ENCODE measurements at places on chromosomes 5 and 9. TPM values are rescaled to one million over a fixed set of nuclear protein-coding genes. Genes with fewer than 3 reads are reported as not detected.
A peak's percentile ranks its signal among the peaks of the same experiment; 100 is the strongest.

- H3K4me3 ChIP-seq, result no peak overlapping the region
- DNase-seq, result no peak
- H3K36me3 ChIP-seq, result no peaks in the 10 kb centered on the region
- no peaks in the 10 kb centered on the region for H3K27me3 ChIP-seq
- no peak overlapping the region for H3K27ac ChIP-seq
- H3K4me1 ChIP-seq, result no peaks in the 10 kb centered on the region
These were observed 22.3 kb downstream of the CNOT6 start for GRCh38 chr5:180516440-180516839.

Gene FCHSD1
- 40.6 TPM for total RNA-seq

GRCh38 chr9:113581865-113582697 is 118.6 kb downstream of the RGS3 start:
- H3K27ac ChIP-seq, result no peak overlapping the region
- no peak for DNase-seq
- H3K4me3 ChIP-seq, result no peak overlapping the region

DNA sequence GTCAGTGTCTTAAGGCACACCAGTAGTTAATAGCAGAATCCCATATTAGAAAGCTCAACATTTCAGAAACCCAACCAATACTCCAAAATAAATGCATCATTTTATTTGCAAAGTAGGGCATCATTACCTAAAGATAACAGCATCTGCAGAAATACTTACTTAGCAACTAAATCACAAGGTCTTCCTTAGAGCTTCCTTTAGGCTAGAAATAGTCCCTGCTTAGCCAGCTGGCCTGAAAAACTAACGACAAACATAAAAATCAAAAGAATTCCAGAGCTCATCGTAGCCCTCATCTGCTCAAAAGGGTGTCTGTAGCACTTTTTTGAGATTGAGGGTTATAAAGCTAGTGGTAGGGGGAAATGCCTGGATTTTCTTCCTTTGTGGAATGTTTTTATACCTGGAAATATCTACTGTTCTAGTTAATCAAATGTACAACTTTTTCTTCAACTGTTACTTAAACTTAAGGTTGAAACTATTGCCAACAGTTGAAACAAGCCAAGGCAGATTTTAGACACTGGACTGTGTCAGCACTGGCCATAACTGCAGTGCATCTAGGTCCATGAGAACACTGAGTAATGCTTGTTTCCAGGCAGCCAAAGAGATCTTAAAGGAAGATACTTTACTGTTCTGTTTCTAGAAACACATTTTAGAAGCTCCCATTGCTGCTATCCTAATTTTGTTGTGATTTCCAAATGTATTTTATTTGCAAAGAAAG is 129.4 kb upstream of the RASA1 start:
- no peaks in the 10 kb centered on the region for H3K27me3 ChIP-seq
- no peak for DNase-seq
- H3K27ac ChIP-seq, result no peak overlapping the region
- no peaks in the 10 kb centered on the region for H3K36me3 ChIP-seq

- H3K27ac ChIP-seq, result no peak overlapping the region
- no peaks in the 10 kb centered on the region for H3K36me3 ChIP-seq
- peak; percentile 9 for DNase-seq
- H3K4me3 ChIP-seq, result no peak overlapping the region
These were observed 69.8 kb upstream of the SLC1A3 start for GRCh38 chr5:36536616-36537005.

GRCh38 chr9:93091453-93092081 is 4.5 kb upstream of the CARD19 start:
- H3K27ac ChIP-seq, result peak overlapping the region; percentile 42
- H3K4me3 ChIP-seq, result no peak overlapping the region
- H3K27me3 ChIP-seq, result no peaks in the 10 kb centered on the region
- H3K36me3 ChIP-seq, result no peaks in the 10 kb centered on the region

GRCh38 chr5:121572061-121572460 is 279.6 kb upstream of the FTMT start:
- H3K4me1 ChIP-seq, result no peaks in the 10 kb centered on the region
- no peaks in the 10 kb centered on the region for H3K27me3 ChIP-seq
- no peaks in the 10 kb centered on the region for H3K36me3 ChIP-seq
- no peak overlapping the region for H3K4me3 ChIP-seq

DNA sequence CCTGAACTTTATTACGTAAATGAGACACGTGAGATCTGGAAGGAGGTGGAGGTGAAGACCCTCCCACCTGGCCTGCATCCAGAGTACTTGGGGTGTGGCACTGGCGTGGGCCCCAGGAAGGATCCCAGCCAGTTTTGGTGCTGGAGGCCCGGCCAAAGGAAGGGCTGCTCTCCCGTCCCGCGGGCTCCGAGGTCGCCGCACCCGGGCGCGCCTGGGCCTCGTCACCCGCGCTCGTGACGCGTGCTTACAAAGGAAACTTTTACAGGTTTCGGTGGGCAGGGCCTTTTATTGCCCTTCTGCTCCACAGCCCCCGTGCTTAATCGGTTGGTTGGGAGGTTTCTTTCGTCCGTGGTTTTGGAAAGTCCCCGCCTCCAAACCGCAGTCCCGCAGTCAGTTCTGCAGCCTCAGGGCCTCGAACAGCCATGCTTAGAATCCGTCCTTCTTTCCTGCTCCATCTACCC is 29.2 kb downstream of the CDKN2A start:
- peaks cover 16% of the 10 kb centered on the region for H3K4me1 ChIP-seq
- H3K4me3 ChIP-seq, result peak overlapping the region; percentile 48
- peaks cover 29% of the 10 kb centered on the region for H3K27me3 ChIP-seq
- H3K36me3 ChIP-seq, result peaks cover 4% of the 10 kb centered on the region
- peak; percentile 53 for DNase-seq
- H3K27ac ChIP-seq, result no peak overlapping the region

DNA sequence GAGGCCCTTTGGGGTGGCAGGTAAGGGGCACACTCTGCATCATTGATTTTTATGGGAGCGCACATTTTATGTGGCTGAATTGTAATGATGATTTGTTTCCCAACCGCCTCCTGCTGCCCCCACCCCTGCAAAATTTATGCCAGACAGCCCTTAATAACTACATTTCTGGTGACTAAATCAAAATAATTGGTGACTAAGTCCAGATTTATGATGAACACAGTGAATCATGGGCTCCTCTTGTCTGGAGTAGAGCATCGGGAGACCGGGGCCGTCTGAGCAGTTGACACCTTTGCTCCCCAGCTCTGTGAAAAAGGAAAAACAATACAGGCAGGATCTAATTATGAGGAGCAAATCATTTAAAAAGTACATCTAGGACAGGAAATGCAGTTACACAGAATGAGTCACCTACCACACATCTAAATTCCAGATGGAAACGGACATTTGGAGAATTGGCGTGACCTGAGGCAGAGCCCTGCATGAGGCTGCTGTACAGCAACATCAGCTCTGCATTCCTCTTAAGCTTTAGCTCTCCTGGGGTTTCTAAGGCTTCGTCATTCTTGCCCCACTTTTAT is 58.9 kb downstream of the DOCK2 start:
- no peaks in the 10 kb centered on the region for H3K36me3 ChIP-seq
- H3K4me3 ChIP-seq, result no peak overlapping the region
- DNase-seq, result peak; percentile 99
- peak overlapping the region; percentile 99 for H3K27ac ChIP-seq

- no peak overlapping the region for H3K4me3 ChIP-seq
- peaks cover 11% of the 10 kb centered on the region for H3K4me1 ChIP-seq
- H3K36me3 ChIP-seq, result peaks cover 55% of the 10 kb centered on the region
- DNase-seq, result peak; percentile 65
These were observed 4.5 kb downstream of the LEAP2 start for GRCh38 chr5:132877938-132878337.

Gene NPM1
- total RNA-seq, result 1,219 TPM

DNA sequence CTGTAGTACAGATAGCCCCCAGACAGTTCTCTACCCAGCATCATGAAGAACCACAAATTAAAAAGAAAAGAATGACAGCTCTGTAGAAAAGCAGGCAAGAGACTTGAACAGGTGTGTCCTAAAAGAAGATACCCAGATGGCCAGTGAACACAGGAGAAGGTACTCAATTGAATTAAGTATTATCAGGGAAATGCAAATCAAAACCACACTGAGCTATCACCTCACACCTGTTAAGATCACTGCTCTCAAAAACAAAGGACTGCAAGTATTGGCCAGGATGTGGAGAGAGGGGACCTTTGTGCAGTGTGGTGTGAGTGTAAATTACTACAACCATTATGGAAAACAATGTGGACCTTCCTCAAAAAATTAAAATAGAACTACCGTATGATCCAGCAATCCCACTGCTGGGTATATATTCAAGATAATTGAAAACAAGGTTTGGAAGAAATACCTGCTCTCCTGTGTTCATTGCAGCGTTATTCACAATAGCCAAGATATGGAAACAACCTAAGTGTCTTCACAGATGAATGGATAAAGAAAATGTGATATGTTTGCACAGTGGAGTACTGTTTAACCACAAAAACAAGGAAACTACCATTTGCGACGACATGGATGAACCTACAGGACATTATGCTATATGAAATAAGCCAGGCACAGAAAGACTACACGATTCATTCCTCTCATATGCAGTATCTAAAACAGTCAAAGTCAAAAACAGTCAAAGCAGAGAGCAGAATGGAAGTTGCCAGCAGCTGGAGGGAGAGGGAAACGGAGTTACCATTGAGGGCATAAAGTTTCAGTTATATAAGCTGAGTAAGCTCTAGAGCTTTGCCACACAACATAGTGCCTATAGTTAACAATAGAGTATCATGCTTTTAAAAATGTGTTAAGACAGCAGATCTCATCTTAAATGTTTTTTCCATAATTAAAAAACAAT is 102.6 kb downstream of the WNK2 start:
- no peak for DNase-seq
- H3K4me1 ChIP-seq, result peaks cover 3% of the 10 kb centered on the region
- no peaks in the 10 kb centered on the region for H3K36me3 ChIP-seq
- H3K4me3 ChIP-seq, result no peak overlapping the region
